ENCODE measurements at places on chromosomes 7 and 10.

- DNase-seq = no peak
These were observed 44.2 kb upstream of the GPR26 start for GRCh38 chr10:123621916-123622315.

- DNase-seq = no peak
These were observed 101.6 kb downstream of the TES start for GRCh38 chr7:116311816-116312471.

- DNase-seq = no peak
These were observed 108.0 kb downstream of the RNLS start for GRCh38 chr10:88474884-88475844.

DNA sequence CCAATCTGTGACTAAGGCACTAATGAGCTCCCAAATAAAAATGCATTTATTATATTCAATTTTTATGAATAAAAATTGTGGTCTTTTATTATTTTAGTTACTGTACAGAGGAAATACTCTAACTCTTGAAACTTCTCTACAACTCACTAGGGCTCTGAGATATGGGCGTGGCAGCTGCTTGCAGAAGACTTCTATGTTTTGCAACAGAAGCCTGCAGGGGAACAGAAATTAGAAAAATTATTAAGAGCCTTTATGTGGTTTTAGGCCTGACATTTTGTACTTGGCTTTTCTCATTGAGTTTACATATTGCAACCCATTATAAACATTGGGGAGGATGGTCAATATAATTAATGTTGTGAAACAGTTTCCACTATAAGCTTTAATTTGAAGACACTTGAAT lies 581.4 kb downstream of the TNS3 start:
- DNase-seq = no peak

- no peak for DNase-seq
These were observed 519.8 kb downstream of the XPNPEP1 start for GRCh38 chr10:109403551-109403950.

DNA sequence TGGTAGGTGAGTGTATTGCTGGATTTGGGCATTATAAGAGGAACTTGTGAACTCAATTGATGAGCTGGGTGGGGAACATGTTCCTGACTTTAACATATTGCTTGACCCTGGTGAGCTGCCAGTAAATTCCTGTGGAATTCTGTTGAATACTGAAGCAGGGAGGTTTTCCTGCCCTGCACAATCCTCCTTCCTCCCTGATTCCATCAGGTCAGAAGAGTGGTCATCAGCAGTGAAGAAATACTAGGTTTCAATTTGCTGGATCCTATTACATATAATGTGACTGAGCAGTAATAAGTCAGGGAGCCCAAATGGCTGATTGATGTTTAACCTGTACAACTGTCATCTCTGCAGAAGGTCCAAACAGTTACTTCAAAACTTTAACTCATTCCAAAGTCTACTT lies 581.2 kb downstream of the SUGCT start:
- DNase-seq = no peak

DNA sequence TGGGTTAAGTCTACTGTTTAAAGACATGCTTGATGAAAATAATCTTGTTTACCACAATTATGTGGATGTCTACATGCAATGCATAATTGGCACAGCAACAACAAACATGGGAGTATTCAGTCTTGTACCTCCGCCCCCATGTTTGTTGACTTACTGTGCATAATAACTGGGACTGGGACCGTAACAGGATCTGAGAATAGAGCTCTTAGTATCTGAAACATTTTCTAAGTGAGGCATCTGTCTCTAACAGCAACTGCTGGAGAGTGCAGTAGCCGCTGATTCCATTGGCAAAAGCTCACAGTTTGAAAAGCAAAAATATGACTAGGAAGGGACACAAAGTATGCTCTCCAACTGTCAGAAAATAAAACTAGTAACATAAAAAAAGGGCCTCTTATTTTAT lies 61.6 kb downstream of the ENO4 start:
- no peak for DNase-seq

DNA sequence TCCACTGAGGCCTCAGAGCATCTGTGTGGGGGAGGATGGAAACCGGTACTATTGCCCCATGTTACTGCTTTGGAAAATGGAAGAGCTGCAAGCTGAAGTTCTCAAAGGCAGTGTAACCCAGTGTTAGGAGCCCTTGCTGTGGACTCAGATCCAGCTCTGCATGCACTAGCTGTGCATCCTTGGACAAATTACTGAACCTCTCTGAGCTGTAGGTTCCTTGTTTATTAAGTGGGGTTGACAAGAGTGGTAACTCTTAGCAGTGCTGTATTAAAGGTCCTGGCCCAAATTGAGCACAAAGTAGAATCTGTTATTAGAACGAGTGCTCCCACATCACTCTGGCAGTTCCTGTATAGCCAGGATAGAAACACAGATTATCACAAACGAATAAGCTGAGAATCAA lies 234.2 kb downstream of the USP6NL start:
- no peak for DNase-seq

DNA sequence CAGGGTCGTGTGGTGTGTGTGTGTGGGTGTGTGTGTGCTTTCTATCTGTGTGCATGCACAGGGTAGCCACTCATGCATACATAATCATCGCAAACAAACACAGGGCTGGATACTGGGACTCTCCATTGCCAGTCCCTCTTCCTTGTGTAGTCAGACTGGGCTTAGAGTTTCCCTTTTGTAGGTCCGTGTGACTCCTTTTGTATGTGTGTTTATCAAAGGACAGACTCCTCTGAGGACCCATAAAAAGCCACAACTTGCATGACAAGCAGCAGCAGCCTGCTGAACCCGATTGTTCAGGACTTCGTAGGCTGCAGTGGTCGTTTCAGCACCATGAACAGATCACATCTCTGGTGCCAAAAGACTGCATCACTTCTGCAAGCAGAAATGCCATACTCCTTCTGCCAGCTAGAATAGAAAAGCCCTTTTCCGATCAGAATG lies 895 bp downstream of the VSTM2A start:
- no peak for DNase-seq

GRCh38 chr10:72248468-72249151 lies 25.1 kb upstream of the DDIT4 start:
- peak; percentile 79 for DNase-seq

All from CD4-positive, alpha-beta T cell treated with Interleukin-2 at 100 ng/mL for 4 hours (primary cell).